ENCODE measurements at places on chromosomes 1 and 21.

DNA sequence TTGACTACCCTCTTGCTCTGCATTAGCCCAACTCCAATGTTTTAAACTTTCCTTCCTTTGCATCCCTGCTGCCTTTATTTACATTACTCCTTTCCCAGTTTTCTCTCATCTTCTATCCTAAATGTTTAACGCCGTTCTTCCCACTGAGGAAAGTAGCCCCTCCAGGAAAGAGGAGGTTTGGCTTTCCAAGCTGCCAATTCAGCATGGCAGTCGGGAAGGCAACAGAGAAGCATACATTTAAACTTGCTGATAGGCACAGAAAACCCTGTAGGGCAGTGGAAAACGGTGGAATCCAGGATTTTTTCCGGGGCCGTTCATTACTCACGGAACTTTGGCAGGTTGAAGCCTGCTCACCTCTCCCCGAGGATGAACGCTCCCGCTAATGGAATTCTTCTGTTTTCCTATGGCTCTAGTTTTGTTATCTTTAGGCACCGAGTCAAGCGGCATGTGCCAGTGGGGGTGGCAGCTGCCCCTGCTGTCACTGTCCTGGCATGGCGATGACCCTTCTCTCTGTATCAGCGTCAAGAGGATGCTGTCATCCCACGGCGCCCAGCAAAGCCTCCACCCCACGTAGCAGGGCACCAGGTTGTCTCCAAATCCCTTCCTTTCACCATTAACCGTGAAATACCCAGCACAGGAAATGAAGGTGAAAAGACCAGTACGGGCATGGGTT, 48.3 kb downstream of the ZBTB18 start:
- no peak for DNase-seq

DNA sequence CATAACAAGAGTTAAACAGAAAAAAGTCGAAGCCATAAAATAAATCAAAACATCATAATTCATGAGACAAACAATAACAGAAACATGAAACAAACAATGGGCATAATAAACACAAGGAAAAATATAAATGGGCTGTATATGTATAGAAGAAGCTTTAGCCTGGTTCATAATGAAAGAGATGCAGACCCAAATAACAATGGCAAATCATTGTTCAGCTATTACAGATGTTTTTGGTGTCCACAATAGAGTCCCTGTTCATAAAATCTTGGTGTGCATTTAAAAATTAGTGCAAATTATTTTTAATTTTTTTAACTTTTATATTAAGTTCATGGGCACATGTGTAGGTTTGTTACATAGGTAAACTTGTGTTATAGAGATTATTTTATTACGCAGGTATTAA, 1185.9 kb upstream of the B3GALT2 start:
- no peak for DNase-seq

DNA sequence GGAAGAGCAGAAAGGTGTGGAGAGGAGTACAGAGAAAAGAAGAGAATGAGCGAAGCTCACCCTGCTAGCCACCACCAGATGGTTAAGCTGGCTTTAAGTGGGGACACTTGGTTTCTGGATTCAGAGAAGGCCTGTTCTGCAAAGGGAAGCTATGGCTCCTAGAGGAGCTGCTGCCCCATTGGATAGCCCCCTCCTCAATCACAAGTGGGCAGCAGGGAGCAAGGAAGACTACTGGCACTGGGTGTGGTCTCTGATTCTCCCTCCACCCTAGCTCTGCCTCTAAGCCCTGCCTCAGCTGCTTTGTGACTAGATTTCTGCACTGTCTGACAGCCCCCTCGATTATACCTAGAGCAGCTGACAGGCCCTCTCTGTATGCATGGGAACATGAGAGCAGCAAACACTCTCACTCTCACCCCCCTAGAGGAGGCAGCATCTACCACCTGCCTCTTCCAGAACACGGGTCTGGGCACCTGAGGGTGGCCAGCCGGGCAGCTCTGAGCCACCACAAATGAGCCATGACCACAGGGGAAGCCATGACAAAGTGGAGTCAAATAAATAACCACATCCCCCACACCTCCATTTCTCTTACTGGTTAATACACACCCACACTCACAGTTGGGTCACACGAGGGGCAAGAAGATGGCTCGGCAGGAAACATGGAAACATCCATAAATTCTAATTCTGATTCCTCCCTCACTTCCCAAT, 13.6 kb downstream of the PLEKHA6 start:
- DNase-seq: no peak

- no peak for DNase-seq
Measured at GRCh38 chr1:2232255-2232915, 4.3 kb downstream of the SKI start.

GRCh38 chr21:26777166-26777565, 68.0 kb downstream of the ADAMTS1 start:
- no peak for DNase-seq

GRCh38 chr1:172537366-172537765, 4.4 kb downstream of the SUCO start:
- no peak for DNase-seq

- DNase-seq: no peak
Measured at GRCh38 chr1:32917521-32917920, 16.3 kb upstream of the TMEM54 start.

DNA sequence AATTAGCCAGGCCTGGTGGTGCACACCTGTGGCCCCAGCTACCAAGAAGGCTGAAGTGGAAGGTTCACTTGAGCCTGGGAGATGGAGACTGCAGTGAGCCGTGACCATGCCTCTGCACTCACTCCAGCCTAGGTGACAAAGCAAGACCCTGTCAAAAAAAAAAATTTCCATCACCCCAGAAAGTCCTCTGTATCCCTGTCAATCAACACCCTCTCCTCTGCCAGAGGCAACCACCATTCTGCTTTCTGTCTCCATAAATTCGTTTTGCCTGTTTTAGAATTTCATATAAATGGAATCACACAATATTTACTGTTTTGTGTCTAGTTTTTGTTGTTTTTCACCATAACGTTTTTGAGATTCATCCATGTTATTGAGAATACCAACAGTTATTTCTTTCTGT, 141.6 kb upstream of the SLC45A1 start:
- DNase-seq: no peak

- DNase-seq: no peak
Measured at GRCh38 chr1:26536081-26536480, 6.5 kb downstream of the RPS6KA1 start.

GRCh38 chr1:5564578-5565257, 427.5 kb downstream of the NPHP4 start:
- no peak for DNase-seq

- DNase-seq: no peak
Measured at GRCh38 chr21:34743831-34744230, 75.0 kb downstream of the CLIC6 start.

DNA sequence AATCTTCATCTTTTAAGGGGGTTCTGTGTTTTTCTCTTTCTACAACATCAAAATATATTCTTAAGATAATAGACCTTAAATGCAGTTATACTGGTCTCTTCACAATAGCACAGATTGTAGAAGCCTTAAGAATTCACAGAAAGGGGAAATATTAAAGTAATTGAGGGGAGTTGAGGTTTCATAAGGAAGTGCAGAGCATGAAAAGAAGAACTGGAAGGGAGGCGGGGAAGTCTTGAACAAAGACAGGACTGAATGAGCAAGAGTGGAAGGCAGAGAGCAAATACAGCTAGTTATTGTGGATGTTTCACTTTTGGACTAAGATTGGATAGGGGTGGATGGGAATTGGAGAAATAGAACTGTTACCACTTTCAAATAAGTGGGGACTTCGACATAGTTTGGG, 67.7 kb downstream of the PTGER3 start:
- DNase-seq: no peak

DNA sequence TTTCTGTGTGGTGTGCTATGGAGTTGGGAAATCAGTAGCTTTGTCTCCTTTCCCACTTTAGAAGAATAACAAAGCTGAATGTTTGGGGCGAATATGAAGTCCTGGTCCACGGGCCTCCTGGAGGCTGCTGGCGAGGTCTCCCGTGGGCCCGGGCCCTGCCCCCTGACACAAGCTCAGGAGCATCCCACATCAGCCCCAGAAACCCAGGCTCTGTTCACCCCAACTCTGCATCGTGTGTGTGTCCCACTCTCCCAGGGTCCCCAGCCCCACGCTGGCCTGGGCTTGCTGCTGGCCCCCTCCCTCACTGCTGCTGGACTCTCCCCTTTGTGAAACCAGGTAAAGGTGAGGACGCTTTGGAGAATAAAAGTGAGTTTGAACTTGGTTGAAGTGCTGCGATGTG, 8.1 kb downstream of the PRDM16 start:
- no peak for DNase-seq

- DNase-seq: no peak
Measured at GRCh38 chr1:247266053-247266452, 10.2 kb downstream of the VN1R5 start.

- DNase-seq: no peak
Measured at GRCh38 chr1:180773210-180773865, 139.4 kb upstream of the KIAA1614 start.

- DNase-seq: peak; percentile 62
Measured at GRCh38 chr1:202807926-202808757, at the start of gene KDM5B. Gene KDM5B (minus strand): TSS chr1:202808421. CDS start chr1:202808305, 116 bp downstream.

- peak; percentile 19 for DNase-seq
Measured at GRCh38 chr1:27831568-27832410, 1.2 kb downstream of the PPP1R8 start.

GRCh38 chr1:66475940-66476339, 58.0 kb upstream of the SGIP1 start:
- no peak for DNase-seq

DNA sequence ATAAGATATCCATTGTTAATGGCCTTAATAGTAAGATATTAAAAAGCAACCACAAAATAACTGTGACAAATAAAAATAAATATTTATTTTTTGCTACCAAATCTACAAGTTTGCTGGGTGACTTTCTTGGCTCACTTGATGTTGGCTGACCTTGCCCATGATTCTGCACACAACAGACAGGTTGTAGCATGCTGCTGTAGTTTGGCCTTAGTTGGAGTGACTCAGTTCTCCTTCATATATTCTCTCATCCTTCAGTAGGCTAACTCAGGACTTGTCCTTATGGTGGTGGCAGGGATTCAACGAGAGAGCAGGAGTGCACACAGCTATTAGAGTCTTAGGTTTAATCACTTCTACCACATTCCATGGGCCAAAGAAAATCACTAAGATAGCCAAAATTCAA, 437.9 kb downstream of the MRPL39 start:
- no peak for DNase-seq

- DNase-seq: no peak
Measured at GRCh38 chr1:156386949-156387869, 18.2 kb downstream of the RHBG start.

DNA sequence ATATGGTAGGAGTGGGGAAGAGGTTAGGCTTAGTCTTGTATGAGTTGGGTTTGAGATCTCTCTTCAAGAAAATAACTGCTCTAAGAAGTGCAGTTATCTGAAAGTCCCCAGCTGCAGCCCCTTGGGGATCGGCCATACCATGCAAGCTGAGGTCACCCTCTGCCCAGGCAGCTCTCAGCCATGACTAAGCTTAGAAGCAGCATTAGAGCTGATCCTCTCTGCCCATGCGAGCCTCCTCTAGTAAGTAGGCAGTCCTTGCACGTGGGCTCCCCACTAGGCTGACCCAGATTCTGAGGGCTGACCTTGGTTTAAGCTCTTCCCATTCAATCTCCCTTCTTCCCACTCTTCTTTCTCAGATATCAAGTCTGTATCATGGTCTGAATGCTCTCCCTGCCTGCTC, 121.0 kb upstream of the UBE2U start:
- no peak for DNase-seq

DNA sequence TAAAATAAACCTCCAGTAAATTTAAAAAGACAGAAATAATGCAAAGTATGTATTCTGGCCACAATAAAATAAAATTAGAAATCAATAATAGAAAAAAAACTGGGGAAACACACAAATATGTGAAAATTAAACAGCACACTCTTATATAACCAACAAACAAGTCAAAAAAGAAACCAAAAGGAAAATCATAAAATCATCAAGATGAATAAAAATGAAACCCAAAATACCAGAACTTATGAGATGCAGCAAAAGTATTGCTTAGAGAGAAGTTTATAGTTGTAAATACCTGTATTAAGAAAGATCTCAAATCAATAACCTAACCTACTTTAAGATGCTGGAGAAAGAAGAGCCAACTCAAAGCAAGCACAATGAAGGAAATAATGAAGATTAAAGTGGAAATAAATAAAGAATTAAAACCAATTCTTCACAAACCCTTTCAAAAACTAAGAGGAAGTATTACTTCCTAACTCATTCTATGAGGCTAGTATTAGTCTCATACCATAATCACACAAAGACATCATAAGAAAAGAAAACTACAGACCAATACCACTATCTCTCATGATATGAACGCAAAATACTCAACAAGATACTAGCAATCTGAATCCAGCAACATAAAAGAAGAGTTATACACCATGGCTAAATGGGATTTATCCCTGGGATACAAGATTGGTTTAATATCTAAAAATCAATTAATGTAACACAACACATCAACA, 6.4 kb upstream of the KRTAP10-3 start:
- DNase-seq: no peak

DNA sequence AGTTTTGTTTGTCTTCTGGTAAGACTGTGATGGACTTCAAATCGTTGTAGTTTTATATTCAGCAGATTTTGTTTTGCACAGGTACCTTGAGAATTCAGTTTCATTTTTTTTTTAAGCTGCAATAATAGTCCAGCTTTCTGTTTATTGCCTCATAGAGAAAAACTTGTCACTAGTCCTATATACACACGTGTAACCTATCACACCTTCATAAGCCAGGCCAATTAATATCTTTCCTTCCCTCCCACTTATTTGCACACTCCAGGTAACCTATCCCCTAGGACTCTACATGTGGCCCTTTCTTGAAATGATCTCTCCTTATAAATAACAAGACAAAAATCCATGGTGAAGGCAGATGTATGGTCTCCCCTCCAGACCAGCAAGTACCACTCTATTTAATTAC, 62.4 kb downstream of the SLC22A15 start:
- no peak for DNase-seq
